Right cardiac atrium (tissue), 5 donors: ENCODE measurements at places on chromosomes 13 and 19. TPM values are rescaled to one million over a fixed set of nuclear protein-coding genes. Genes with fewer than 3 reads are reported as not detected.

Gene SPTBN4
- total RNA-seq: 5.5 TPM

Gene BRCA2
- 1.2 TPM for total RNA-seq

Gene PSG7
- total RNA-seq: not detected

Gene CATSPERD
- not detected for total RNA-seq

Gene KRTDAP
- total RNA-seq: not detected

Gene ZNF541
- total RNA-seq: not detected

Gene SLC1A6
- not detected for total RNA-seq

Gene ZNF723
- total RNA-seq: not detected

Gene FAM124A
- total RNA-seq: 8.6 TPM

Gene BRSK1
- total RNA-seq: 20.4 TPM

Gene ERICH6B
- not detected for total RNA-seq

Gene CLEC4M
- not detected for total RNA-seq

Gene BBC3
- 2.1 TPM for total RNA-seq

Gene ZNF606
- total RNA-seq: 16.8 TPM

Gene METTL21C
- not detected for total RNA-seq

Gene TUBA3C
- not detected for total RNA-seq

Gene LYPD5
- 1.2 TPM for total RNA-seq

Gene KBTBD6
- 15.6 TPM for total RNA-seq

Gene ZNF320
- total RNA-seq: 13.3 TPM

Gene MCEMP1
- total RNA-seq: 0.25 TPM

Gene LIM2
- total RNA-seq: not detected

Gene PCDH8
- total RNA-seq: not detected
